Activated B cell treated with CpG ODN at 0.5 μM for 24 hours (primary cell): ENCODE measurements at places on chromosomes 1 and 21. TPM values are rescaled to one million over a fixed set of nuclear protein-coding genes. Genes with fewer than 3 reads are reported as not detected.

Gene SOX13
- total RNA-seq = not detected in 2 replicates

Gene TSPEAR
- total RNA-seq = not detected in 2 replicates

GRCh38 chr1:240946926-240947325 is 335.0 kb upstream of the GREM2 start:
- no peaks in the 10 kb centered on the region for H3K27me3 ChIP-seq
- H3K4me1 ChIP-seq = no peaks in the 10 kb centered on the region
- no peak for DNase-seq
- no peak overlapping the region for H3K4me3 ChIP-seq
- H3K36me3 ChIP-seq = no peaks in the 10 kb centered on the region

DNA sequence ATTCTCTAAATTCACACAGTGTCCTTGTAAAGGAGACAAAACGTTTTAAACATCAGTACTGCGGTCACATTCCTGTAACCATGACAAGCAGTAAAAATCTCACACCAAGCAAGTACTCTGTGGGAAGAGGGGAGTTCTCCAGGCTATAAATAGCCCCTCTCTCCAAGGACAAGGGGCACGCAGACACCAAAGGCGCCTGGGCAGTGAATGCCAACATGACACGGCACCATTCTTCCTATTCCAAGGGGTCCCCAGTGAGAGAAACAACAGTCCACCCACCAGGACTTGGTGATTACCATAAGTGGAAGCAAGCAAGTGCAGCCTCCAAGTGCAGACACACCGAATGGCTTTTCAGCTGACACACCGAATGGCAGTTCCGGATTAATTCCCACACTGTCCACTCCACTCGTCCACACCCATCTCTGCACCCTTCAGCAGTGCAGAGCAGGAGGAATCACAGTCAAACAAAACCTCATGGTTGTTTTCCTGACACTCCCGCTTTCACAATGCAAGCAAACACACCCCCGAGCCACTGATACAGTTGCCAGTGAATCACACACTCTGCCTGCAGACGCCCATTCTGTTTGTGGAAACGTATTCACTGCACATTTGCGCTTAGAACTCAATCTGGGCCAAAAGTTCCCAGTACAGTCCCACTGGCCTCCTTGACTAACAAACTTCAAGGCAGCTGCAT is 1.8 kb downstream of the PTTG1IP start:
- peak overlapping the region; percentile 41 for H3K27ac ChIP-seq
- peaks cover 69% of the 10 kb centered on the region for H3K4me1 ChIP-seq
- DNase-seq = no peak
- H3K36me3 ChIP-seq = peaks cover 7% of the 10 kb centered on the region
- no peaks in the 10 kb centered on the region for H3K27me3 ChIP-seq
- peak overlapping the region; percentile 87 for H3K4me3 ChIP-seq

GRCh38 chr1:30476911-30477459 is 246.4 kb downstream of the MATN1 start:
- peaks cover 4% of the 10 kb centered on the region for H3K36me3 ChIP-seq
- peaks cover 2% of the 10 kb centered on the region for H3K27me3 ChIP-seq
- no peaks in the 10 kb centered on the region for H3K4me1 ChIP-seq
- H3K27ac ChIP-seq = no peak overlapping the region
- DNase-seq = no peak
- H3K4me3 ChIP-seq = no peak overlapping the region

DNA sequence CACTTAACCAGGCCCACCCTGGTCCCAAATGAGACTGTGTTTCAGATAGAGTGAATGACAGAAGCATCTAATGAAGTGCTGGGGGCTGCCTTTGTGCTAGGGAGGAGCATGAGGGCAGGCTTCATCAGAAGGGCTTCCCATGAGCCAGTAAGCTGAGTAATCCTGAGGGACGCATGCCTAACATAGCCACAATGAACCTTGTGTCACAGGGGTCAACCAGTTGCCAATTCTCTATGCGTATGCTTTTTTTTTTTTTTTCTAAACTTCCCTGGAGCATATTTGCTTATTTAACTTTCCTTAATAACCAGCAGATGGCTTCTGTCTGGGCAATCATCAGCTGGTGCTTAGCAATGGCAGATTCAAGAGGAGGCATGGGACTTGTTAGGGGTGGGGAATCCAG is 25.5 kb upstream of the CYP2J2 start:
- H3K27me3 ChIP-seq = peaks cover 2% of the 10 kb centered on the region
- H3K4me1 ChIP-seq = no peaks in the 10 kb centered on the region
- H3K27ac ChIP-seq = no peak overlapping the region
- H3K4me3 ChIP-seq = no peak overlapping the region
- no peak for DNase-seq

DNA sequence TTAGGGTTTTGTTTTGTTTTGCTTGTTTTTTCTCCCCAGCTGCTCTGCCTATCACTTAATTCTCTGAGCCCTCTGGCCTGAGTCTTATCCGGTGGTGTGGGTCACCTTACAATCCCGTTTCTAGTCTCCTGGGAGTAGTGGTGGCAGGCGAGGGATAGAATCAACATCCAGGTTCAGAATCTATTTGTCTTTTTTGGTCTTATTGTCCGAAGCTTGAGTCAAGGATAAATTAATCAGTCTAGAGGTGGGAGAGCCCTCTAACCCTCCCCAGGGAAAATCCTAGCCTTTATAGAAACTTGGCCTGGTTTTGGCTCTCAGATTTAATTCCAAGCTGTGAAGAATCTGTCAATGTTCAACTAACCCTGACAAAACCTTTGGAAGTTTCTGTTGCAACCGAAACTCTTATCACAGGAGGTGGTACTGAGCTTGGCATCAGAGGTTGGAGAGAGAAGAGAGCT is 246.3 kb downstream of the FGGY start:
- no peak overlapping the region for H3K4me3 ChIP-seq
- H3K27ac ChIP-seq = no peak overlapping the region
- H3K27me3 ChIP-seq = no peaks in the 10 kb centered on the region
- no peaks in the 10 kb centered on the region for H3K4me1 ChIP-seq

DNA sequence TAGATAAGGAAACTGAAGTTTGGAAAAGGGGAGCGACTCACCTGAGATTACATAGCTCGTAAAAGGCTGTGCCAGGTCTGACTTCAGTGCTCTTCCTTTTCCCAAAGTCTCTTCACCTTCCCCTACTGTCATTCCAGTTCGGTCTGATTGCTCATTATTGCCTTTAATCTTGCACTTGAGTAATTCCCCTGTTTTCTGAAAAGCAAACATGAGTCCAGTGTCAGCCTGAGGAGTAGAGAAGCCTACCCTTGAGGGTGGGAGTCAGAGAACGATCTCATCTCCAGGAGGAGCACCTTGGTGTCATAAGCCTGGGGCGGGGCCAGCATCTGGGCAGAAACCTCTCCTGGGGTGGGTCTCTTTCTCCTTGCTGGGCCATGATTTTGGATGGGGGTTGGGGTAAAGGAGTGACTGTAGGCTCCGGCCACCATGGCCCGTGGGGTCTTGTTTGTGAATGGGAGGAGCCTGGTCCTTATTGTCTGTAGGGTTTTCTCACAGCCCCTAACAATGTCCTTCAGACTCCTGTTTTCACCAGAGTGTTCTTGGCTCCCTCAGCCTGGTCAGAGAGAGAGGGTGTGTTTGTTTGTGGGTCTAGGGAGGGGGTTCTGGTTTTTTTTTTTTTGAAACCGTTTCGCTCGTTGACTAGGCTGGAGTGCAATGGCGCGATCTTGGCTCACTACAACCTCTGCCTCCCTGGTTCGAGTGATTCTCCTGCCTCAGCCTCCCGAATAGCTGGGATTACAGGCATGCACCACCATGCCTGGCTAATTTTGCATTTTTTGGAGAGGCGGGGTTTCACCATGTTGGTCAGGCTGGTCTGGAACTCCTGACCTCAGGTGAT is 6.0 kb downstream of the VANGL2 start:
- peaks cover 40% of the 10 kb centered on the region for H3K4me1 ChIP-seq
- H3K36me3 ChIP-seq = no peaks in the 10 kb centered on the region
- H3K4me3 ChIP-seq = no peak overlapping the region
- no peak for DNase-seq
- H3K27ac ChIP-seq = no peak overlapping the region

DNA sequence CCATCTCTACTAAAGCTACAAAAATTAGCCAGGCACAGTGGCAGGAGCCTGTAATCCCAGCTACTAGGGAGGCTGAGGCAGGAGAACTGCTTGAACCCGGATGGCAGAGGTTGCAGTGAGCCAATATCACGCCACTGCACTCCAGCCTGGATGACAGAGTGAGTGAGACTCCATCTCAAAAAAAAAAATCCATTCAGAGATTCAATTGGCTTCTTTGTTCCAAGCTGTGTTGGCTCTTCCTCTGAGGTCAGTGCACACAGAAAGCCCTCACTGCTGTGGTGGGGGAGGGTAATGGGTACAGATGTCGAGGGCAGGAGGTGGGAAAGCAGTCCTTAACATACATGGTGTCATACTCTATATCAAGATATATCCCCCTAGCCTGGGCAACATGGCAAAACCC is 14.7 kb downstream of the TIE1 start:
- H3K4me3 ChIP-seq = no peak overlapping the region
- H3K27ac ChIP-seq = no peak overlapping the region
- no peaks in the 10 kb centered on the region for H3K27me3 ChIP-seq
- H3K36me3 ChIP-seq = no peaks in the 10 kb centered on the region
- DNase-seq = no peak

GRCh38 chr1:33898881-33899280 is 35.0 kb downstream of the HMGB4 start:
- H3K4me1 ChIP-seq = peaks cover 15% of the 10 kb centered on the region
- H3K27ac ChIP-seq = no peak overlapping the region
- peaks cover 2% of the 10 kb centered on the region for H3K27me3 ChIP-seq
- no peak for DNase-seq

DNA sequence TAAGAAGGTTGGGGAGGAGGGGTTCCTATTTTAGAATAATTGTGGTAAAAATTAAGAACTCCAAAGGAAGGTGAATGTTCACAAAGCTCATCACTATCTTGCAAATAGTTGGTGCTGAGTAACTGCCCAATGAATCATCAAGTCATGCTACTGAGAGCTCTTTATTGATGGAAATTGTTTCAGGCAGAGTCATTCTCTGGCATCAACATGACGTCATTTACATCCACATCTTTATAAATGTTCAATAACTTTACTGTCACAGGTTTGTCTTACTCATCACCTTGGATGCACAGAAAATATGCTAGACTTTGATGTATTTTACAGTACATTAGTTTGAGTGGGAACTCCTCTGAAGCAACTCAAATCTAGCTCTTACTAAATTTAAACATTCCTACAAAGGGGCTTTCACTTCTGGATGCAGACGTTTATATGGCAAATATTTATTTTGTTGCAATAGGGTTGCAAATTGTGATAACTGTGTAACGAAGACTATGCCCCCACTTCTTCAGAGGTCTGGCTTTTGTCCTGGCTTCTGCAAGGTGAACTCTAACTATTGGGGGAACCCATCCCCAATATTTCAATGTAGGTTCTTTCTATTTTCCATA is 273.7 kb upstream of the AJAP1 start:
- H3K27me3 ChIP-seq = peaks cover 3% of the 10 kb centered on the region
- H3K4me3 ChIP-seq = no peak overlapping the region
- H3K36me3 ChIP-seq = no peaks in the 10 kb centered on the region
- no peaks in the 10 kb centered on the region for H3K4me1 ChIP-seq
